ENCODE measurements at places on chromosomes 11 and 22. TPM values are rescaled to one million over a fixed set of nuclear protein-coding genes. Genes with fewer than 3 reads are reported as not detected.
A peak's percentile ranks its signal among the peaks of the same experiment; 100 is the strongest.

DNA sequence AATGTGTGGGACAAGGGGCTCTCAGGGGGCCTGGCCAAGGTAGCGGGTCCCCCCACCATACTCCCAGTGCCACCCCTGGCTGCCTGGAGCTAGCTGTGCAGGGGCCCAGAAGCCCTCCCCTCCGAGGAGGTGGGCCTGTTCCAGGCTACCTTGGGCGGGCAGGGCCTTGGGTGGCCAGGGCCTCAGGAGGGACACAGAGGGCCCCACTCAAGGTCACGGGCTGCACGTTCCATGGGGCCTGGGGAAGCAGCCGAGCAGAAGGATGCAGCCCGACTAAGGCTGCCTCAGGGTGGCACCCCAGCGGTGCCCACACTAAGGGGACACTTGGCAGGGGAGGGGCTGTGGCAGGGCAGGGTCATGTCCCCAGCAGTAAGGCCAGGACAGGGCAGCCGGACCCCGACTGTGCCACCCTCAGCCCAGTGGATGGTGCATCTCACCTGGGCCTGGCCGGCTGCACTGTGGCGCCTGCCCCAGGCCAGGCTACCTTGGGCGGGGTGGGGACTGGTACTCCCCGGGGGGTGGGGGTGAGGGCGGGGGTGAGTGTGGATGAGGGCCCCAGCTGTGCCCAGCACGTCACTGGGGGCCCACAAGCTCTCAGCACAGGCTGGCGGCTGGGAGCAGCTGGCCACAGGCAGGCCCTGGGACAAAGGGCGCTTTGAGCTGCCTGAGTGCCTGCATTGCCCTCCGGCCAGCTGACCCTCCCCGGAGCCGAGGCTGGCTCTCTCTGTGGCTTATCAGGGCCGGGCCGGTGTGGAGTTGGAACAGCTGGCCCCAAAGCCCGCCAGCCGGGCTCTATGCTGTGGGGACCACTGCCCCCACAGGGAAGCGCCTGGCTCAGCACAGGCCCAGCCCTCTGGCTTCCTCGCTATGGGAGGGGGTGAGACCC is 117.1 kb downstream of the KCNQ1 start:
- DNase-seq = peak; percentile 51

- no peak for DNase-seq
Observed at GRCh38 chr11:10440401-10440800, 14.7 kb upstream of the AMPD3 start.

Gene LRRC56
- 0.11 TPM for total RNA-seq

Gene FOLR3
- total RNA-seq = not detected

DNA sequence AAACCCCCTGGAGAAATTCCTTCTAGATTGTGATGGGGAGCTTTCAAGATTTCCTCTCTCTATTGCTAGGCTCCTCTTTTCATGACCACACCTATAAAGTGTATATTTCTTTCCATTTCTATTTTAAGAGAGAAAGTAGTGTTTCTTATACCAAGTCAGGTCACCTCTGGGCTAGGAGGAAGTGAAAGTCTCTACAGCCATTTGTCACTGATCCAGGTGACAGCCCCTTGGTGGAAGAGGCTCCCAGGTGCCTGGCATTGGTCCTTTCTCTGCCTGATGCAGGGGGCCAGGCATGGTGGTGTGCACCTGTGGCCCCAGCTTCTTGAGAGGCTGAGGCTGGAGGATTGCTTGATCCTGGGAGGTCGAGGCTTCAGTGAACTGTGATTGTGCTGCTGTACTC is 64.7 kb downstream of the DHCR7 start:
- DNase-seq = no peak

DNA sequence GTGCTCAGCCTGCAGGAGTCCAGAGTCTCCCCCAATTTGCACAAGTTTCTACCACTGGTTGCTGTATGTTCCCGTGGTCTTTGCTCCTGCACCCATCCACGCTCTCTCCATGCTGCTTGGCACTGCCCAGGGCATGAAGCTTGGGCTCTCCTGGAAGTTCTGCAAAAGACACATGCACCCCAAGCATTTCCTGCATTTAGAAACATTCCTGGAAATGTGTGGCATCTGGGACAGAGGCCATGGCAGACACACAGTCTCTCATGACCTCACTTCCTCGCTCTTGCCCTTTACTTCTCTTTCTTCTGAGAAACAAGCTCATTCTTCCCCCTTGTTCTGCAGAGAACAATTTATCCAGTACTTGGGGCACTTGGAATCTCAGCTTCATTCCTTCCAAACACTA is 489.5 kb downstream of the BUD13 start:
- no peak for DNase-seq

DNA sequence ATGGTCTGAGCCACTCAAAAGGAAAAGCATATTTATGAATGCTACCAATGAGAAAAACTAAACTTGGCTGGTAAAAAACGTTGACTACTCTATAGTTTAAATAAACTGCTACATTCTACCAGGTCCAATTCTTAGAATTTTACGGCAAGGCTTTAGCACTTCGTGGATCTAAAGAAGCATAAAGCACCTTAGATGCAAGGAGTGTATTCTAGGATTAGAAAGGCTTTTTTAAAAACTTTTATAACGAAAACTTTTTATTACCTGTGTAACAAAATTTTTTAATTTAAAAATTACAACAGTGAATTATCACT is 13.9 kb downstream of the PHF21A start:
- DNase-seq = no peak

- no peak for DNase-seq
Observed at GRCh38 chr22:20977516-20978170, 4.5 kb upstream of the LZTR1 start.

DNA sequence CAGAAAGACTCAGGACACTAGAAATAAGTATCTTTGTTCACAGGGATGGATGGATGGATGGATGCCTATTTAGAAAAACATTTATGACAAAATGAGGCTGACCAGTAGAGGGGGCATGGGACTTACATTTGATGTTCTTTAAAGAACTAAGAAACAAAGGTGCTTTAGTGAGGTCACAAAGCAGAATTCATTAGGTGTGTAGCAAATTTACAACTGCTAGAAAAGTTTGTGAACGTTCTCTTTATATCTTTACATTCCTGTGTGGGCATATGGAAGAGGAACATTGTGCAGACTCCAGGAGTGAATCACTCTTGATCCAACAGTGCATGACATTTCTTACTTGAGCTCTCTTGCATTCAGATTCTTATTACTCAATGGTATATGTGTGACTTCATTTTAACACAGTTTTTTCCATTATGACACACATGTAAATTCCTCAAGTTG is 15.8 kb upstream of the SIK2 start:
- DNase-seq = peak; percentile 73

GRCh38 chr22:49685686-49686085 is 142.0 kb downstream of the BRD1 start:
- no peak for DNase-seq

DNA sequence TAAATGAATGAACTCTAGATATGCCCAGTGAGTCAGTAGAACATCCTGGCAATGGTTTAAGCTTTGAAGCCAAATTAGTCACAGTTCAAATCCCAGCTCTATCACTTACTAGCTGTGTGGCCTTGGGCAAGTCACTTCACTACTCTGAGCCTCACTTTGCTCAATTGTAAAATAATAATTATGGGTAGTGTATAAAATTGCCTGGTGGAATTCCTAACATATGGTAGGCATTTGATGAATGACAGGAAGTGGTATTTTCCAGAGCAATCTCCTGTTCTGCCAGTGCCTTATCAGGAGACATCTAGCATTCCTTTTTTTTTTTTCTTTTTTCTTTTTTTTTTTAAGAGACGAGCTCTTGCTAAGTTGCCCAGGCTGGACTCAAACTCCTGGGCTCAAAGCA is 13.0 kb downstream of the SCN4B start:
- peak; percentile 8 for DNase-seq

Gene PELI3
- total RNA-seq = 7.4 TPM

DNA sequence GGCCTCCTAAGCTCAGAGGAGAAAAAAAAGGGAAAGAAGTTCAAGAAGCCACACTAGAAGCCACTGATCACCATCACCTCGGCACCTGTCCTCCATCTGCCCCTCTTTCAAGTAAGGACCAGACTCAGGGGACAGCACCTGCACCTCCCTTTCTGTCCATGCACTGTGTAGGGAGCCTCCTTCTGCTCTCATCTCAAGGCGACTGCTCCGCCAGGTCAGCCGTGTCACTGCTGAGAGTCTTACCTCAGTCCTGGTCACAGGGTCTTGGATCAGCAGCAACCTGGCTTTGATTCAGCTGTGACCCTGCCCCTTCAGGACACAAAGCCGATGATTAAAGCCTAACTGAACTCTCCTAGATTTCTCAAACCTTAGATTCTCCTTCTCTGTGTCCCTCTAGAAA is 101.5 kb downstream of the ZNF280B start:
- no peak for DNase-seq

DNA sequence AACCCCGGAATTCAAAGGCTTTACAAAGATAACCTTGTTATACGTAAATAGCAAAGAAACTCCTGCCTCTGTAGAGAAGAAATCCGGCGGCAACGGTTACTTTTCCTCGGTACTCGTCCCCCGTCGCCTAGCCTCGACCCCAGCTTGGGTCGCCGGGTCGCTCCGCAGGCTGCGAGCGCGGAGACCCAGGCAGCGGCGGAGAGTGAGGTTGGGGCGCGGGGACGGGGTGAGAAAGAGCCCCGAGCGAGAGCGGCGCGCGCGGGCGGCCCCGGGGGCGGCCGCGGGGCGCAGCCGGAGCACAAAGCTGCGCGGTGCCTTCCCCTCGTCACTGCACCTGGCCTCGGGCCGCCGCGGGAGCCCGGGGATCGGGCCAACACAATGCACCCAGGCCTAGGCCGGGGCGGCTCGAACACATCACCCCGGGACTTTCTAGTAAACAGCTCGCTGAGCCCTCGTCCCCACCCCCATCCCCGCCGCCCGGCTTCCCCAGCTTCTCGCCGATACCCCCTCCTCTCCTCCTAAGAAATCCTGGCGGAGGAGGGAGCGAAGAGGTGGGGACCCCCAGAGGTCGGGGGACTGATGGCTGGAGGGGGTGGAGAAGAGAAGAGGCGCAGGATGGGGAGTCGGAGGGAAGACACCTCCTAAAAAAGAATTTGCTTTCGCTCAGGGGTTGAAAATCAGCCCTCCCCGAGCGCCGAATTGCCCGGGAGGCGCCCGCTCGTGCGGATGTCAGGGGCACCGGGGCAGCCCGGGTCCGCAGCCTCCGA is 845 bp downstream of the MPPED2 start:
- DNase-seq = peak; percentile 3

- no peak for DNase-seq
Observed at GRCh38 chr11:35549787-35550186, 24.4 kb upstream of the PAMR1 start.

DNA sequence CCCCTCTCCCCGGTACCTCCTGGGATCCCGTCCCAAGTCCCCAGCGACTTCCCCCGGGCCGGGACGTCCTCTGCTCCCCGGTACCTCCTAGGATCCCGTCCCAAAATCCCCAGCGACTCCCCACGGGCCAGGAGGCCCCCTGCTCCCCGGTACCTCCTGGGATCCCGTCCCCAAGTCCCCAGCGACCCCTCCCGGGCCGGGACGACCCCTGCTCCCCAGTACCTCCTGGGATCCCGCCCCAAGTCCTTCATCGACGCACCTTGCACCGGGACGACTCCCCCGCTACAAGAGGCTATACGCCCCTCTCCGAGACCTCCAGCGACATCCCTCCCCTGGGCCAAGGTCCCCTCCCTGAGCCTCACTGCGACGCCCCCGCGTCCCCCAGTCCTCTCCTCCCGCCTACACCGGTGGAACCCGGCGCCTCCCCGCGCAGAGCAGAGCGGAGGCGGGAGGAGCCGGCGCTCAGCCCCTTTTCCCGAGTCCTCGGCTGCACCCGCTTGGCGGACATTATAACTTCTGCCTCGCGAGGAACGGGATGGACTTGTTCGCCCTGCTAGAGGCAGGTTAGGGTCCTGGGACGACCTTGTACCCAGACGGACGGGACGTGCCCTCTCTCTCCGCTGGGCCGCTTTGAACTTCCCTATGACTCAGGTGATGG is 912 bp downstream of the KREMEN1 start:
- no peak for DNase-seq

Gene MRPL23
- 172 TPM for total RNA-seq

- no peak for DNase-seq
Observed at GRCh38 chr11:18669711-18670110, 28.9 kb upstream of the TMEM86A start.

GRCh38 chr11:78453140-78453935 is 35.7 kb upstream of the GAB2 start:
- DNase-seq = no peak
